ENCODE measurements at places on chromosomes 11 and 22.

DNA sequence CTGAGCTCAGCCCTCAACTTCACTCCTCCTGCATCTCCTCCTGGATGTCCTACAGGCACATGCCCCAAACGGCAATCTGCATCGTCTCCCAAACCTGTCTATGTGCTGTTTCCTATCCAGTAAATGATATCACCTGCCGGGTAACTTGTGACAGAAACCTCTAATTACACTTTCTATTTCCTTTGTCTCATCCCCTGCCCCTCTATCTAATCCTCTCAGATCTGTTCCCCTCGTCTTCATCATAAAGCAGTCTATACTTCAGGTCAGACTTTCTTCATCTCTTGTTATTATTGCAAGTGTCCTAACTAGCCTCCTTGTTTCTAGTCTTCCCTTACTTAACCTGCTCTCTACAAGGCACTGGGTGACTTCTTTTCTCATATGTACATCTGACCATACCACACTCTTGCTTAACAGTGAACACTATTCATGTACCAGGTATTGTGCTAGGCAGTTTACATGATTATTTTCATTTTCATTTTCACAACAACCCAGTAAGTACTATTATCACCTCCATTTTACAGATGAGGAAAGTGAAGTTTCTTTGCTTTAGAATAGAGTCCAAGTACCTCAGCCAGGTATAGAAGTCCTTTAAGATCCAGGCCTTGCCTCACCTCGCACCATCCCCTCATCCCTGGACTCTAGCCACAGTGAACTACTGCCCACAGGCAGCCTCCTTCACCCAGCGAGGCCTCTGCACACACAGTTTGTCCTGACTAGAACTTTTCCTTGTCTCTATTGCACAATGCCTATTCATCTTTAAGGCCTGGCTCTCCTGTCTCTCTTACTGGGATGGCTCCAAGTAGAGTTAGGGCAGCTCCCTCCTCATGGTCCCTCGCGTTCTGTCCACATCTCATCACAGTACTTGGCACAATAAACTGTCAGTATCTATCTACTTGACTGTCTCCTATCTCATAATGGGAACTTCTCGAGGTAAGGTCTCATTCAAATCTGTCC is 22.1 kb upstream of the UCP3 start:
- peaks cover 41% of the 10 kb centered on the region for H3K36me3 ChIP-seq
- no peaks in the 10 kb centered on the region for H3K4me1 ChIP-seq
- no peak overlapping the region for H3K4me3 ChIP-seq
- H3K27ac ChIP-seq = no peak overlapping the region

DNA sequence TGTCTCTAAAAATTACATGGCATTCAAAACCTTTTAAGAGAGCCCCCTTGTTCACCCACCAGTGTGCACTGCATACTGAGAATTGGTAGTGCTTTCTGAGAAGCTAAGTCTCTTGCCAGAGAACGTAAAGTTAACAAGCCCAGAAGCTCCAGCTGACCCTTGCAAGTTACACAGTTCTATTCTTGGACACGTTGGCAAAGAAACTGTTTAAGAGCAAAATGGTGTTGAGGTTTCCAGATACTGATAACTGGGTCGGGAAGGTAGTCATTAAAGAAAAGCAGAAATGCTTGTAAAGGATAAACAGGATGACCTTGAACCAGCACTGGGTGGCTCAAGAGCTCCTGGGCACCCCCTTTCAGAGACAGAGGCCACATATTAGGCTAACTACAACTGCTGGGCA is 284.8 kb downstream of the CADM1 start:
- no peaks in the 10 kb centered on the region for H3K36me3 ChIP-seq
- DNase-seq = no peak
- H3K4me3 ChIP-seq = no peak overlapping the region
- H3K4me1 ChIP-seq = no peaks in the 10 kb centered on the region
- H3K27me3 ChIP-seq = no peaks in the 10 kb centered on the region
- no peak overlapping the region for H3K27ac ChIP-seq

DNA sequence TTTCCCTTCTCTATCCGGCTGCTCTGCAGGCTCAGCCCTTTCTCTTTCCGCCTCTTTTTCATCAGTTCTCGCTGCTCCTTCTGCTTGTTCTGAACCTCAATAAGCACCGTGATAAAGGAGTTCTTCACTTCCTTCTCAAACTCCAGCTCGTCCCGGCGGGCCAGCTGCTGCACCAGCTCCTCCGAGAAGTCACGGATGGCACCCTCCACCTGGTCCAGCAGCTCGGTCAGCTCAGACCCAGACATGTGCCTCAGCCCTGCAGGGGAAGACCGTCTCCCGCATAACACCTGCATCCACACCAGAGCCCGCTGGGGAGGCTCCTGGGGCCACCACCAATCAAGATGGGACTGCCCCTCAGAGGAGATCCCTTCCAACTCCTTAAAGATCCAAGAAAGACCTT is 40.2 kb downstream of the FEZ1 start:
- no peak for DNase-seq
- H3K4me1 ChIP-seq = no peaks in the 10 kb centered on the region
- H3K27ac ChIP-seq = no peak overlapping the region
- no peak overlapping the region for H3K4me3 ChIP-seq
- H3K27me3 ChIP-seq = no peaks in the 10 kb centered on the region
- H3K36me3 ChIP-seq = no peaks in the 10 kb centered on the region

DNA sequence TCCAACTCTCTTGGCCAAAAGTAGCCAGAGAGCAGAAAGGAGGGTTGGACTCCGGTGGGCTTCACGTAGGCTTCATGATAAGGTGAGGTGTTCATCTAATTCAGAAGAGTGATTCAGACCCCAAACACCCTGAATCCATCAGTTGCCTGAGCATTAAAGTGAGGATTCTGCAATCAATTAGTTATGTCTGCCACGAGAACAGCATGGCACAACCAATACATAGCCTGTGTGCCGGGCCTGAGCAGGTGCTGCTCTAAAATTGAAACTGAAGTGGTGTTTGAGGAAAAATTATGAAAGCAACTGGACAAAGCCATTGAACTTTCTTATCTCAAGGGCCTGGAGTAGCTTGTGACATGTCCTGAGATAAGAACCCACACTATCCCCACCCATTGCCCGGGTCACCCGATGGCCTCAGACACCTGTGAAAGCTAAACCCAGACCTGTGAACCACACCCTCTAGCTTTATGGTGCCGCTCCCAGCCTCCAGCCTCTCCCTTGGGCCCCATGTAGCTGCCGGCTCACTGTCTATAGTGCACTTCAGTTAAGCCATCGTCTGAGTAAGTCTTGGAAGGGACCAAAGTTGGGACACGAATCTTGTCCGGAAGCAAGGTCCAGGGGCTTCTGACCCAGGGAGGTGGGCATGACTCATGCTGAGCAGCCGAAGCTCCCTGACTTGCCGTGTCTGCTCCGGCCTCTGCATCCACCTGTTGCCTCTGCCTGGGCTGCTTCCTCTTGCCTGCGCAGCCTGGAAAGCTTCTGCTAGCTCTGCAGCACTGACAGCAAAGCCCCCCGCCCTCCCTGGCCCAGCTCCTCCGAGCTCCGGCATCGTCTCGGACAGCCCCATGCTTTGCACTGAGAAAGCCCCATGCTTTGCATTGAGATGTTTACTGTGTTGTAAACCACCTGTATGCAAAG is 5.7 kb upstream of the MYEOV start:
- no peaks in the 10 kb centered on the region for H3K4me1 ChIP-seq
- no peaks in the 10 kb centered on the region for H3K27me3 ChIP-seq
- no peak for DNase-seq
- no peak overlapping the region for H3K27ac ChIP-seq
- no peak overlapping the region for H3K4me3 ChIP-seq
- H3K36me3 ChIP-seq = no peaks in the 10 kb centered on the region
